ENCODE measurements at places on chromosomes 16 and 17.

DNA sequence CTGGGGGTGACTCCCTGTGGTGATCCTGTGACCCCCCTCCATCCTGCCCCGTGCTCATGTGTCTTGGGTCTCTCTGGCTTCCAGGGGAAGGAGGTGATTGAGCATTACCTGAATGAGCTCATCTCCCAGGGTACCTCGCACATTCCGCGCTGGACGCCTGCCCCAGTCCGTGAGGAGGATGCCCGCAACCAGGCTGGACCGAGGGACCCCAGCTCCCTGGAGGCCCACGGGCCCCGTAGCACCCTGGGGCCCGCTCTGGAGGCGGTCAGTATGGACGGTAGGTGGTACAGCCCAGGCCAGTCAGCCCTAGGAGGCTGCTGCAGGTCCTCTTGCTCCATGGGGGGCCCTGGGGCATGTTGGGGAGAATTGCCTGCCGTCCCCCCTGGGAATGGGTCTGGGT is 33.6 kb downstream of the SEC14L5 start:
- DNase-seq: no peak

DNA sequence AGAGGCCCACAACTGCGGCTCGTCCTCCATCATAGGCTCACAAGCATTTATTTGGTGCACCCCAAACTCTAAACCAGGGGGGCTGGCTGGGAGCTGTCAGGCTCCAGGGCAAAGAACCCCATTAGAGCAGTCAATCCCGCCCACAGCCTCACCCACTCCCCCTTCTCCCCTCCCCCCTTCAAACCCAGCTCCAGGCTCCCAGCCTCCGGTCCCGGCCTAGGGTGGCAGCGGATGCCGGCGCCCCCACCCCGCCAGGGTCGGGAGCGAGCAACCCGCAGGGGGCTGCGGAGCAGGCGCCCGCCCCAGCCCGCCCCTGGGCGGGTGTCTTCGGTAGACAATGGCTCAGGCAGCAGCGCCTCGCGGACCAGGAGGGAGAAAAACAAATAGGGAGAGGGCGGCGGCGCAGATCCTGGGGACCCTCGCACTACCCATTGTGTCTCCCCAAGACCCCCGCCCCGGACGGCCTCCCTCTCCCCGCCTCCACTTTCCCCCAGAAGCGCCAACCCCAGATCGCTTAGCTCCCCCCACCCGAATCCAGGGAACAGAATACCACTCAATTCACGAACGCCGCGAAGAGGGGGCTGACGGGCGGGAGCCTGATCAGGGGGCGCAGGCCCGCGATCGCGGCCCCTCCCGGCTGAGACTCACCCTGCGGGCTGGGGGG is 572 bp downstream of the FAM171A2 start:
- DNase-seq: no peak

- DNase-seq: no peak
Observed at GRCh38 chr16:79005096-79005495, 595.4 kb downstream of the MAF start.

- DNase-seq: no peak
Observed at GRCh38 chr17:8124350-8125153, 646 bp upstream of the HES7 start.

- DNase-seq: no peak
Observed at GRCh38 chr17:15039366-15039765, 225.8 kb downstream of the PMP22 start.

GRCh38 chr16:71425746-71426068 is 16.1 kb downstream of the TLE7 start:
- DNase-seq: no peak

- DNase-seq: no peak
Observed at GRCh38 chr16:49901711-49902110, 45.8 kb upstream of the ZNF423 start.

- DNase-seq: no peak
Observed at GRCh38 chr17:7548585-7549400, at the start of gene TNFSF12. Gene TNFSF12 (plus strand): TSS chr17:7549058. CDS start chr17:7549154, 96 bp downstream.

DNA sequence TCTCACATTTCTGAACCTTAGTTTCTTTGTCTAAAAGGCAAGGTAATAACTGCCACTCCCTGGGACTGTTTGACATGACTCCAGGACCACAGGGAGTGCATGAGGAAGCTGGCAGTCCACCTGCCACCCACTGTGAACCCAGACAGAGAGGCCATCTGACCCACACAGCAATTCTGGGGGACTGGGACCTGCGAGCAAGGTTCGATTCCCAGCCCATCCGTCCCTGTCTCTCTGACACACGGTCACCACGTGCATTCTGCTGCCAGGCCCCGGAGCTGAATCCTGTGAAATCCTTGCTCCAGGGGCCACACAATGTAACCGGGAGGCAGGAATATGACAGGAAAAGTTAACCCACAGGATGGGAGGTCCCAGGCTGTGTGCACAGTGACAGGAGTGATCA is 218.8 kb upstream of the FOXF1 start:
- no peak for DNase-seq

- no peak for DNase-seq
Observed at GRCh38 chr16:56357765-56358322, 67.5 kb downstream of the AMFR start.

DNA sequence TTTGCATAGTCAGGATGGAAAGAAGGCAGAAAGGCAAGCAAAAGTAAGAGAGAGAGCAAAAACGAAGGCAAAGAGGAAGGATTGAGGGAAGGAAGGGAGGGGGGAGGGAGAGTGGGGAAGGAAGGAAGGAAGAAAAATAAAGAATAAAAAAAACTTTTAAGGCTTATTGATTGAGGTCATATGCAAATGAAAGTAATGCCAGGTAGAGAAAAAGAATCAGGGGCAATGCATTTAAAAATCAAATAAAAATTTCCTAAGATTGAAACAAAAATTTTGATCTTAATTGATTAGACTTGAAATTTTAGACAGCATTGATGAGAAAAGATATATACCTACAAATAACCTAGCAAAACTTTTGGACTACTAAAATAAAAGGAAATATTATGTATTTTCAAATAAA is 153.9 kb upstream of the KIF2B start:
- DNase-seq: no peak

DNA sequence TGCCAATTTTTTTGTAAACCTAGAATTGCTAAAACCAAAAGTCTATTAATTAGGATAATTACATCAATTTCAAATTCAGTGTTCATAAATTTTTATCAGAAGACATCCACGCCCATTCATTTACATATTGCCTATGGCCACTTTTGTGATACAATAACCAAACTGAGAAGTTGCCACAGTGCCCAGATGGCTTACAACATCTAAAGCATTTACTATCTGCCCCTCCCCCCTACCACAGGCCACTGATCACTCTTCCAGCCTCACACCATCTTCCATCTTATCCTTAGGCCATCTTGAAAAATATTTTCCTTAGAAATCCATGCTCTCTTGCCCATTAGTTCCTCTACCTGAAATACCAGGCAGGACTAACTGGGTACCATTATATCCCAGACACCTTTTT is 6.3 kb upstream of the PRKAR1A start:
- DNase-seq: no peak

DNA sequence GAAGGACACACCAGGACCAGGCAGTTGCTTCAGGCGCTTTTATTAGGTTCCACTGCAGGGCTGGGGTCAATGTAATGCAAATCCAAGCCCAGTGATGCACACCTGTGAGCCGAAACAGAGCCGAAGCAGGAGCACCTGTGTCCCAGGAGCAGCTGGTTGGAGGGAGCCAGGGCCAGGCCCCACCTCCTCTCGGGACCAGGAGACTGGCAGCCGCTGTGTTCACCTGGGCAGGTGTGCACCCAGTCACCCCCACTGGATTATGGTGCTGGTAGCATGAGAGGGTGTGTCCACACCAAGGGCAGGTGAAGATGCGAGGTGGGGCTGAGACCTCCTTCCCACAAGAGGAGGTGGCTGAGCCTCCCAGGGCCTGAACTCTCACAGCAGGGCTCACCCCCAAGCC is 4.7 kb upstream of the FAAP100 start:
- no peak for DNase-seq

GRCh38 chr17:54979657-54980056 is 11.1 kb downstream of the STXBP4 start:
- no peak for DNase-seq

DNA sequence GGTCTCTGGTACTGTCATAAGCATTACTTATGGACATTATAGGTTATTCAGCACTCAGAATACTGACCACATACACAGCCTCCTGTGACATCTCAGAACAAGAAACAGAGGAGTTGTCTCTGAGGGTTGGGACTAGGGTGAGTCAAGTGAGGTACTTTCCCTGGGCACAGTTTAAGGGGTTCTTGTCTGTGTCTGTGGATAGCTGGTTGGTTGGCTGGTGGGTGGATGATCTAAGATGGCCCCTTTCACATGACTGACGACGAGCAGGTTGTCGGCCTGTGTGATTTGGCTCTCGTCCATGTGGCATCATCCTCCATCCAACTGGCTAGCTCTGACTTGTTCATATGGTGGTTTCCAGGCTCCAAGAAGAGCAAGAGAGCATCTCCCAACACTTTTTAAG is 163.9 kb downstream of the PRKCB start:
- no peak for DNase-seq

DNA sequence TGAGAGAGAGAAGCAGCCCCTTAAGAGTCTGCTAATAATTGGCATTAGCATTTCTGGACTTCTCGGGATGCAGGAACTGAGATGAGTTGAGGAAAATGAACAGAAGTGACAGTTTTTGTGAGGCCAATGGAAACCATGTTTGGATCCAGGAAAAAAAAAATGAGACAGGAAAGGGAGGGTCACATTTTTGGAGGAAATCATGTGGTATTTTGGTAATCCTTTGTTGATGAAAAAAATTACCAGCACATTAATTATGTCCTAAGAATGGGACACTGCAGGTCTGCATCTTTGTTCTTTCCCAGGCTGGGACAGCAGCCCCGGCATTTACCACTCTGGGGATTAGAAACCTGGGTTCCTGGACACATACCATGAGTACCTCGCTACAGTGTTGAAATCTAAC is 109.9 kb upstream of the ZFHX3 start:
- DNase-seq: no peak

GRCh38 chr16:4386451-4386805 is 14.8 kb downstream of the VASN start:
- no peak for DNase-seq

- no peak for DNase-seq
Observed at GRCh38 chr17:32503251-32504165, 16.7 kb downstream of the CDK5R1 start.

- DNase-seq: no peak
Observed at GRCh38 chr16:81464279-81464678, 19.7 kb downstream of the CMIP start.

DNA sequence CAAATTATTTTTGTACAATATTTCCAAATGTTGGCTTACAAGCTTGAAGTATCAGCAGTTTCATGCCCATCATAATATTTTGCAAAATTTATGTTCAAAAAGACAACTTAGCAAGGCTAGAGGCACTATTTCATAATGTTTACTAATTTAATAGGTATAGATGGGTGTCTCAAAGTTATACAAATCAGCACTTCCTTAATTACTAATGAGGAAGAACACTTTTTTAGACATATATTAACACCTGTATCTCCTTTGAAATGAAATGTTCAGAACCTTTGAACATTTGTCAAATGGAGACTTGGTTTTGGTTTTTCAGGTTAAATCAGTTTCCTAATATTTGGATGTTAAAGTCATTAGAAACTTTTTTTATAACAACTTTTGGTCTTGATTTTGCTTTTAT is 2.2 kb downstream of the TAT start:
- no peak for DNase-seq

DNA sequence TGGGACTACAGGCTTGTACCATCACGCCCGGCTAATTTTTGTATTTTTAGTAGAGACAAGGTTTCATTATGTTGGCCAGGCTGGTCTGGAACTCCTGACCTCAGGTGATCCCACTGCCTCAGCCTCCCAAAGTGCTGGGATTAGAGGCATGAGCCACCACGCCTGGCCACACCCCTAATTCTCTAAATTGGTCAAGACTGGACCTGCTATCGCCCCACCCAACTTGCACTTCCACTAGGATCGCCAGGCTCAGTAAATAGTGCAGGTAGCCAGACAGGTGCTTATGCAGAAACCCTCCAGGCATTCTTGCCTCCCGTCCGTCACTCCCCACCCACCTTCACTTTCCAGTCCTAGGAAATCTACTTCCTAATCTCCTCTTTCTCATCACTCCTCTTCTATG is 481.4 kb upstream of the EEF2KMT start:
- no peak for DNase-seq

DNA sequence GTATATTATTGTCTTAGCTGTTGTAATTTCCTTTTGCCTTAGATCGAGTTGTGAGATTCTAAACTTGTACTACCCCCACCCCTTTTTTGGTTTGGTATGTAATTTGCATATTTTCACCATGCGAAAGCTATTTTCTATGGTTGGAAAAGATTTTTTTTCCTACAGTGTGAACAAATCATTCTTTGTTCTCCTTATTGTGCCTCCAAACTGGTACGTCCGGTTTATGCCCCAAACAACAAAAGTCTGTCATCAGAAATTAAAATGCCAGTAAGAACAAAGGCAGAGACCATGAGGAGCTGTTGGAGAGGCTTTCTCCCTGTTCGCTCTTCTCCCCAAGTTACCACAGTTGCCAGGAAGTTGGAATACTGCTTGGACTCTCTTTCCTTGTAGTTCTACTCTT is 66.1 kb downstream of the BCAS3 start:
- no peak for DNase-seq

- DNase-seq: no peak
Observed at GRCh38 chr17:13476720-13477119, 125.0 kb downstream of the HS3ST3A1 start.

GRCh38 chr17:60602871-60603270 is 2.9 kb downstream of the PPM1D start:
- DNase-seq: no peak

DNA sequence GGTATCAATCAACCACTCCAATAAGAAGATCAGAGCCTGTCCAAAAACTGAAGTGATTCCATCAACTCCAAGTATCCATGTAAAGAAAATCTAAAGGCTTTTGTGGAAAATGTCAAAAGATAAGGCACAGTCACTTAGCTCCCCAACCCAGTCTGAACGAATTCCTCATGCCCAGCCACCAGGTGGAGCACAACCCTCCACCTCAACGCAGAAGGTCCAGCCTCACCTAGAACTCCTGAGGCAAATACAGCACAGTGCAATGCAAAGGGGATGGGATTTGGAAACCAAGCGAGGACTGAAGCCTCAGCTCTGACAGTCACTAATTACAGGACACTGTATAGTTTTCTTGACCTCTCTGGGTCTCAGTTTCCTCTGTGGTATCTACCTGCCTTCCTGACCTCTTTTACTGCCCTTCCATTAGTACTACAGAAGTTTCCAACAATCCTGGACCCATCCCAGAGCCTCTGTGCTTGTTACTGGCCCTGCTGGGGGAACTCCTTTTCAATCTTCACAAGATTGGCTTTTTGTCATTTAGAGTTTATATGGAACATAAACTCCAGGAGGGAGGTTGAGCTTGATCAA is 2.0 kb downstream of the NCBP3 start:
- no peak for DNase-seq

DNA sequence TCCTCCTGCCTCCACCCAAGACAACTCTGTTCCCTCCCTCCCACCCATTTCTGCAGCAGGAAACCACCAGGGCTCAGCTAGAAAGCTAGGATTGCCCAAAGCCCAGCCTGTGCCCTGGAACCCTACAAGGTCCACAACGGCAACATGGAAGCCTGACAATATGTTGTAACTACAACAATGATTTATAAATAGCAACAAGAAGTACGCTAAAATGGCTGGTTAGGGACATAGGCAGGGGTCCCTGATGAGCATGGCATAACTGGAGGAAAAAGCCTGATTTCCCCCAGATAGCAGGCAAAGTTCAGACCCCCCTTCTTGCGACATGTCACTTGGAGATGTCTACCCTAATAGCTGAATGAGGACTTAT is 6.6 kb downstream of the ST3GAL2 start:
- no peak for DNase-seq

- no peak for DNase-seq
Observed at GRCh38 chr16:28528463-28528867, 10.3 kb downstream of the NUPR1 start.
